Activated CD4-positive, alpha-beta T cell treated with anti-CD3 and anti-CD28 coated beads, Interleukin-2, amount 50 U/mL, for 1 hour (primary cell): ENCODE measurements at places on chromosomes 1 and 21.

- DNase-seq = no peak
These were observed 28.8 kb downstream of the MEF2D start for GRCh38 chr1:156471496-156472490.

DNA sequence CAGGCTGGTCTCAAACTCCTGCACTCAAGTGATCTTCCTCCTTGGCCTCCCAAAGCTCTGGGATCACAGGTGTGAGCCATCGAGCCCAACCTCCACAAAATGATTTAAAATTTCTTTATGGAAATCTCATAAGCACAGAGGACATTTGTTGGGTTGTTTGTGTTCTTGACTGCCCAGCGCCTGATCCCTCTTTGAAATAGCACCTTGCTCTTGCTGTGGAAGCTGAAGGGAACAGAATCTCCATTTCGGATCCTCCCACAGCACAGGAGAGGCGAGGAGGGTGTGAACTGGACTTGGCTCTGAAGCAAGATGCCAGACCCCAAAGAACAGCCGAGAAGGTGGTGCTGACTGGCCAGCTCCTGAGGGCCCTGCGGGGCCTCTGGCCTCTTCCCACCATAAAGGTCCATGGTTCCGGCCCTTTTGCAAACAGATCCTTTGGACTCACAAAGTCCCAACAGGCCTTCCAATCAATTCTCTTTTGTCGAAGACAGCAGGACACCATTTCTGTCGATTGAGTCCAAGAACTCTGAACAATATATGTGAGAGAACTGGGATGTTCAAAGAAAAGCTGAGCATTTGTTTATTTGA is 45.6 kb upstream of the COA6 start:
- no peak for DNase-seq

GRCh38 chr1:173925306-173926242 is 8.4 kb upstream of the SERPINC1 start:
- DNase-seq = no peak

GRCh38 chr21:38349111-38349746 is 92.4 kb downstream of the KCNJ15 start:
- no peak for DNase-seq

GRCh38 chr1:229095325-229095724 is 175.6 kb upstream of the RAB4A start:
- DNase-seq = no peak

DNA sequence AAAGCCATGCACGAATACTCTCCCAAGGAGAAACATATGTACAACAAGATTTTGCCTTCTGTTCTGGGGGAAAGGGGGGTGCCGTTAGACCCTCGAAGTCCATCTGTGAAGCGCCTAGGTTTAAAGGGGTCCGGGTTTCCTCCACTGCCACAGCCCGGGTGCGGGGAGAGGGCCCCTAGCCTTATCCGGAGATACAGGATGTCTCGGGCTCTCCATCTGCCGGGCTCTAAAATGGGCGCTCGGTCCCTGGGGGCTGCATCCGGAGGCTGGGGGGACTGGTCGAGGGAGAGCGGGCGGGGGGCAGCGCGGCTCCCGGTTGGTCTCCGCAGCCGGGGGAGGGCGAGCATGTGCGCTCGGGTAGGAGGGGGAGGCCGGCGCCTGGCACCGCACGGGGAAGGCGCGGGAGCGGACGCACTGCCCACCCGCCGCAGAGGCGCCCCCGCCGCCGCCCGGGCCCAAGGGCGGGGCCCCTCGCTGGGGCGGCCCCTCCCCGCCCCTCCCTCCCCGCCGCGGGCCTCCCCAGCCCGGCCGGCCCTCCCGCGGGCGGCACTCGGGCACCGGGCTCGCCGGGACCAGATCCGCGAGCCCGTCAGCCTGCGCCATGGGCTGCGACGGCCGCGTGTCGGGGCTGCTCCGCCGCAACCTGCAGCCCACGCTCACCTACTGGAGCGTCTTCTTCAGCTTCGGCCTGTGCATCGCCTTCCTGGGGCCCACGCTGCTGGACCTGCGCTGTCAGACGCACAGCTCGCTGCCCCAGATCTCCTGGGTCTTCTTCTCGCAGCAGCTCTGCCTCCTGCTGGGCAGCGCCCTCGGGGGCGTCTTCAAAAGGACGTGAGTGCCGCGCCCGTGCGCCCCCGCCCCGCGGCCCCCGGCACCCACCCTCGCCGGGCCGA is 63.1 kb downstream of the ELK4 start:
- DNase-seq = no peak

DNA sequence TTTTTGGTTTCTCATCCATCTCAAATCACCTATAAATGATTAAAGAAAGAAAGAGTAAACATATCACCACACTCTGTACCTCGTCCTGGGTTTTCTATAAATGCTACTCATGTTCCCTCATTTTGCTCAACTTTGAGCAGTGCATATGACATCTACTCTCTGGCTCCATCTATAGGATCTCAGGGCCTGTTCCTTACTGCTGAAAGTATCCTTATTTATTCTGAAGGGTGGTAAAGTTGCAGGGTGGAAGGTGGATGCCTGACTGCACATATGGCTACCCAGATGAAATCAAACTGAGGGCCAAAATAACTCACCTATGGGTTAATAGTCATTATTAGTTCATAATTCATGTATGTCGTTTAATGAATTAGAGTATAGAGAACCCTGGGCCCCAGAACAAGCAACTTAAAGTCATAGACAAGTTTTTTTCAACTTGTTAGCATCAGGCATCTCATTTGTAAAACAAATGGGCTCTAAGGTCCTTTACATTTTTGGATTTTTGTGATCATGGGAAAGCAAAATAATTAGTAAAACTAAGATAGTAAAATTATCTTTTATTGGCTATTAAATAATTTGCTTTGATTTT is 46.5 kb downstream of the NCF2 start:
- DNase-seq = no peak

- DNase-seq = no peak
These were observed 45.4 kb upstream of the MPZL1 start for GRCh38 chr1:167676205-167676915.

DNA sequence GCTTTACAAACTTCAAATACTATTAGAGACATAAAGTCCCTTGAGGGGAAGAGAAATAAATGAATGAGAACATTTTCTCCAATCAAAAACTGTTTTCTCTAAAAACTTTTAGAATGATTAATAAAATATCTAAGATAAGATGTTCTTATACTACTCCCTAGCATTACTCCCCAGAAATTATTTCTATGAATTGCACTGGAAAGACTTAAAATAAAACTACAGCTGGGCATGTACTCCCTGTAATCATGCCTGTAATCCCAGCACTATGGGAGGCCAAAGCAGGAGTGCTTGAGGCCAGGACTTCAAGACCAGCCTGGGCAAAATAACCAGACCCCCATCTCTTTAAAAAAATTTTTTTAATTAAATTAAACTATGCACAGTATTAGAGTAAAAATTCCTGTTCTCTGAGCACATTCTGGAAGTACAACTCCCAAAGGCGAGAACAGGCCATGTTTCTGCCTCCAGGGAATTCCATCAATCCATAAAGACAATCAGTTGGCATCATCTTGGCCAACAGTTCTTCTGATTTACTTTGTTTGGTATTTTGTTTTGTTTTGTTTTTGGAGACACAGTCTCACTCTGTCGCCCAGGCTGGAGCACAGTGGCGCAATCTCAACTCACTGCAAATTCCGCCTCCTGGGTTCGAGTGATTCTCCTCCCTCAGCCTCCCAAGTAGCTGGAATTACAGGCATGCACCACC is 77.9 kb downstream of the TGFBR3 start:
- DNase-seq = no peak

DNA sequence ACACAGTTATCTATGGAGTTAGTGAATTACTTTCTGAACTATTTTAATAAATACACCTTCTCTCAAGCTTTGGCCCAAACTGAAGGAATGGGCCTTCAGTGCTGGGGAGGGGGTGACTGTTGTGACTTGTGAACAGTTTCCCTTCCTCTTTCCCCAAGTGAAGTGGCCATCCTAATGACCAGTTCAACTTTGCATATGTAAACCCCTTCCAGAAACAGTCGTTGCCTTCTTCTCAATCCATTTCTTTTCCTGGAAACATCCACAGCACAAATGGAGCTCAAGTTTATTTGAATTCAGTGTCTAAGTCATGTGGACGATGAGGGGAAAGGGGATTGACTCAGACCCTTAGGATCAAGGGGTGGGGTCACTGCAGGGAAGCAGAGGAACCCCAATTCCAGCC is 1.3 kb upstream of the INPP5B start:
- DNase-seq = no peak

GRCh38 chr1:203148579-203148978 is 21.1 kb downstream of the ADORA1 start:
- DNase-seq = no peak

DNA sequence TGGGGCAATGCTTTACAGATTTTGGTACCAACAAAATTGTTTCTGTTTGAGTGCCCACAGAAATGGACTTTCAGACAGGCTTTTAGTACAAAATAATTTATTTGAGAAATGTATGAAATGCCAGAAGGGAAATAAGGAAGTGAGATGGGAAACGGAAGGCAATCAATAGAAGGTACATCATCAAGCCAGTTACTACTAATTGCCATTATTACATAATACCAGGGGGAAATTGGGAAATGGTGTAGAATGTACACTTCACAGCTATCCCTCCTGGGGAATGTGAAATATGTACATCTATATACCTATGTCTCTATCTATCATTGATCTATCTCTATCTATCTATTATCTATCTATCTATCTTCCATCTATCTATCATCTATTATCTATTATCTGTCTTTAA is 264.6 kb upstream of the B3GALT2 start:
- DNase-seq = no peak

DNA sequence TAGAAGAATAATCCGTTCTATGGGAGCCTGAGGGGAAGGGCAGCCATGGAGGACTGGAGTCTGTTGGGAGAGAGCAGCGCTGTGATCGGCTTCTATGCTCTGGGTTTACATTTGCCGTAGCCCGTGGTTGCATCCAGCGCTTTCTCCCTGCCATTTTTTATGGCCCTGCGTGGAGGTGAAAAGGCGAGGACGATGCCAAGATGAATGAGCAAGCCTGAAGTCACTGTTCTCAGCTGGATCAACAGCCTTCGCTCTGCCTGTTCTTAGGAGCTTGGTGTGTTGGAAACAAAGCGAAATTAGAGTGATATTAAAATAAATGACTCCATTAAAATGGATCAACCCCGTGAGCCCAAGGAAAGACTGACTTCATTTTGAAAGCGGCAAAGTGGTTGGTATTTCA is 120.2 kb downstream of the KCNJ6 start:
- DNase-seq = no peak

- no peak for DNase-seq
These were observed 30.8 kb downstream of the MRPL37 start for GRCh38 chr1:54230507-54231339.

DNA sequence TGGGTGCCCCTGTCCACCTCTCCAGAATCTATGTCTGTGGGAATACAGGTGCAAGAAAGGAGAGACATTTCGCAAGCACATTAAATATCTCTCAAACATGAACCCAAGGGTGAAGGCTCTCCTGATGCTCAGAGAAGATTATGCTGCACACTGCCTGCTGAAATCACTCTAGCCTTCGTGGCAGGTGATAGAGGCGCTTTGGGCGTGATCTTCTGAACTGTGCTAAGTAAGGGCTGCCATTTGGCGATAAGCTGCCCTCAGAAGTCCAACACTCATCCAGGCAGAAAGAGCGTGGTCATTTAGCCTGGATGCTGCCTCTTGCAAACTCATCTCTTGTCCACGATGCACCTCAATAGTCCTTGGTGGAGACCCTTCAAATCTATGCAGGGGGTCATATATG is 241.9 kb downstream of the KAZN start:
- no peak for DNase-seq

- no peak for DNase-seq
These were observed 35.3 kb downstream of the FCRL5 start for GRCh38 chr1:157517016-157517415.

GRCh38 chr1:66996018-66996682 is 57.8 kb downstream of the SLC35D1 start:
- peak; percentile 61 for DNase-seq

DNA sequence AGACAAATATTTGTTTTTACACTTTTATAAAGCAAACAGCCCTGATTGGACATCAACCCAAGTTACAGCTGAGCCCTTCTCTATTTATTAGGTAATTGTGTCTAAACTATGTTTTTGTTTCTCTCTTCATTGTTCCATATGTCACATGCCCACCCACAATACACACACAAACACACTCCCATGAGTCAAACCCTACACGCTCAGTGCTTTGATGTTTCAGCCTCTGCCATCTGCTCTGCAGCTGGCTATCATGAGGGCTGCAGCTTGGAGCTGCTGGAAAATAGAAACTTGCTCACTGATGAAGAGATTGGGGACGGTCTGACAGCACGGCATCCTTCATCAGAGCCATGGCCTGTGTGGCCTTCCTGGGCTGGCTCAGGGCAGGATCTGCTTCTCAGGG is 41.7 kb downstream of the PSMG1 start:
- DNase-seq = no peak

GRCh38 chr1:89274411-89274857 is 1.8 kb upstream of the GBP5 start:
- no peak for DNase-seq

DNA sequence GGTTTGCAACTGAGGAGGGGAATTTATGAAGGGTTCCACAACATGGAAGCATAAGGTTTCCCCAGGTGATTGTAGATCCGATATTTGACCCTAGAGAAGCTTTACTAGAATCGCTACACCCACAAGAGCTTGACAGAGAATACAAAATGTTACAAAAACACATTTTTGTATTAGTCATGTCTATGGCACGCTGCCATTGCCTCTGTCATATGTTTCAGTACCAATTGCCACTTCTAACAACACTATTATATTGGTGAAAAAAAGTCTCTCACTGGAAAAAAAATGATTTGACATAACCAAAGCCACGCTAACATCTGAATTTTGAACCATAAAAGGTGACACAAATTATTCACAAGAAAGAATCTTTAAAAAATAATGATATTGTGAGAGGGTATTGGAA is 214.5 kb downstream of the KCNT2 start:
- no peak for DNase-seq

DNA sequence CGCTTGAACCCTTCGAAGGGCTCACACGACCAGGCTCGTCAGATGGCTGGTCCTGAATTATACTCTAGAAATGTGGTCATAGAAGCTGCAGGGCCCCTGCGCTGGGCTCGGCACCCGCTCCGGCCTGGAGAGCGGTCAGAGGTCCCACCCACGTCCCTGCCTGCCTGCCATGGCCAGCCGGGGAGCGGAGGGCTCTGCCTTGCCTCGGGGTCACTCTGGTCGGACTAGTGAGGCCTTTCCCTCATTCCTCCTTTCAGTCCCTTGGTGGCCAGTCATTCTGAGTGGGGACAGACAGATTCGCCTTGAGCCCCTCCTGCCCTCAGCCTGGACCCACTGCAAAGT is 529 bp upstream of the MARCKSL1 start:
- DNase-seq = no peak

- DNase-seq = no peak
These were observed 130.6 kb downstream of the MRPS6 start for GRCh38 chr21:34203851-34204420.
